Stimulated activated CD4-positive, alpha-beta T cell treated with anti-CD3 and anti-CD28 coated beads, Interleukin-4, amount 100 ng/mL, for 4 hours (primary cell): ENCODE measurements at places on chromosomes 1 and 21.

GRCh38 chr1:45848714-45849113, 45.3 kb downstream of the MAST2 start:
- DNase-seq: no peak

DNA sequence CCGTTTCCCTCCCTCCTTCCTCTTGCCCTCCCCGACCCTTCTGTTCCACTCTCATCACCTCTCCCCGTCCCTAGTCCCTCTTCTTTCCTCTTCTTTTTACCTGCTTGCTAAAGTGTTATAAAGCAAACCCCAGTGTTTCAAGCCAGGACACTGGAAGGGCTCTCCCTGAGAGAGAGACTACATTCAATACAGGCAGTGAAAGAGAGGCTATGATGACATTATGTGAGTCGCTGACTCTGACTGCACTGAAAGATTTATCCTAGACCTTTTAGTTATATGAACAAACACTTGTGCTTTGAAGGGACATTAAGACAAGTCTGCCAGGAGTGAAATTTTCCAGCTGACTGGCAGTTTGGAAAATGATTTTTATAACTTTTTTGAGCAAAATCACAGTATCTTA, 155.7 kb downstream of the S1PR1 start:
- no peak for DNase-seq

DNA sequence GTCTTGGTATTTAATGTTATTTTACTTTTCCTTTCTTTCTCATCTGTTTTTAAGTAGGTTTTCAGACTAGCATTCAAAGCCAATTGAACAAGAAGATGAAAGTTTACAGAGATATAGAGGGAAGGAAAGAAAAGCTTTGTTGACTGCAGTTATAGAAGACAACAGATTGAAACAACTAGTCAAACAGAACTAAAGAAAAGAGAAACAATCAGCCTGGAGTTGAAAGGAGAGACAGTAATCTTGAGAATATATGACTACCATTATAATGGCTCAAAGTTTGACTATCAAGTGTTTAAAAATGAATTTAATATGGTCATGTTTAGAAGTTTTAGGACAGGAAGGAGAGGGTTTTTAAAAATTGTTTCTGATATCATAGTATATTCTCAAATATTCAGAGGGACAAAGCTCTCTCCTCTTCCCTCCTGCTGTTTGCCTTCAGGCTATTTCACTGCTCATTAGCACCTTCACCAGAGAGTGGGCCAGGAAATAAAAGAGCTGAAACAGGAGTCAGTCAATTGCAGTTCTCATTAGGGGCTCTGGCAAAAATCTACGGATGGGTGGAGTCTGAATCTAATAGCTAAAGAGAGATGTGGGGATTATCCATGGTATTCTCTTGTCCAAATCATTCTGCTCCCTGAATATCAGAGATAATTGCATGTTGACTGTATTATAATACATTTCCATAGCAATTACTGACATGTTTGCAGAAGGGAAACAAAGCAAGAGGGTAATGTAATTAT, 577.8 kb downstream of the BRINP3 start:
- no peak for DNase-seq

- no peak for DNase-seq
Observed at GRCh38 chr1:85091671-85092280, 43.5 kb upstream of the MCOLN3 start.

DNA sequence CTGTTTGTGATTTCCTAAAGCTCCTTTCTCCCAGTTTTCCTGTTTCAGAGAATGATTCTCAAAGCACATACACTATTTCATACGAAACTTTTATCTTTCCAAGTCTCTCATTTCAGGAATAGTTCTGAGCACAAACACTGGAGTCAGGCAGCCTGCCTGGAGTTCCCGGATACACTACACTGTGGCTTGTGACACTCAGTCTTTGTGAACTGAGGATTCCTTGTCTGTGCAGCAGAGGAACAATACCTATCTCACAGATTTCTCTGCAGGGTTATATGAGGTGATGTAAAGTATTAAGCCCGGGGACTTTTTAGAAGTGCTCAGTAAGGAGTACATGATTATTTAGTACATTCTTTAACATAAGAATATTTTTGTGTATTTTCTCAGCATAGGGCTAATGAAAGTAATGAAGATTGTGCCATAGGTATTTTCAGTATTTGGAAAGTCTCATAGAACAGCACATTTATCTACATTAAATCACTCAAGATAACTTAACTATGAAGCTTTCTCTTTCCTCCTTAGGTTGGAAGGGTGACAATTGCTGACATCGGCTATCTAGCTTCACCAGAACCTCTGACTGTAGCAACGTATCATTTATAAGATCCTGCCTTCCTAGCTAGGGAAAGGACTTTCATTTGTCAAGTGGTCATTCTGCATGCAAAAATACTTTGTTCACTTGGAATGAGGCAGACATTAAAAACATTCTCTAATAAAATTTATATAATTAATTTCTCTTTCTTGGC, 12.9 kb downstream of the GBP2 start:
- DNase-seq: no peak

DNA sequence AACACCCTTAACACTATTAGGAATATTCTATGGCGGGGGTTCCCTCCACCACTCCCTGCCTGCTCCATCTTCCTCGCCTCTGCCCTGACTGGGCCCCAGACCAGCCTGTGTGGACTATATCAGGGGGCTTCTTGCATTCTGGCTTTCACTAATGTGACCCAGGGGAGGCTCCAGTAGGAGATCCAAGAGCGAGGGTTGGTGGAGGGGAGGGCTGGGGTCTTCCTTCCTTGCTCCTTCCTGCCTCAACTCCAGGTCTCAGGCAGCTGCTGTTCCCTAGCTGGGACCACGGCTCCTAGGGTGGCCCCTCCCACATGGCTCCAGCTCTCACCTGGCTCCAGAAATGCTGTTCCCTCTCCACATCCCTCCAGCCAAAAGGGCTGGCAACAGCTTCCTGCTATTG, 257.4 kb downstream of the MATN1 start:
- no peak for DNase-seq

GRCh38 chr1:15106608-15107007, 46.9 kb upstream of the TMEM51 start:
- DNase-seq: no peak
